RKO (cell line): ENCODE measurements at places on chromosomes 12 and 14.

- DNase-seq = no peak
Observed at GRCh38 chr12:70459786-70460185, 93.7 kb downstream of the KCNMB4 start.

- DNase-seq = no peak
Observed at GRCh38 chr12:26551385-26551784, 281.6 kb downstream of the ITPR2 start.

DNA sequence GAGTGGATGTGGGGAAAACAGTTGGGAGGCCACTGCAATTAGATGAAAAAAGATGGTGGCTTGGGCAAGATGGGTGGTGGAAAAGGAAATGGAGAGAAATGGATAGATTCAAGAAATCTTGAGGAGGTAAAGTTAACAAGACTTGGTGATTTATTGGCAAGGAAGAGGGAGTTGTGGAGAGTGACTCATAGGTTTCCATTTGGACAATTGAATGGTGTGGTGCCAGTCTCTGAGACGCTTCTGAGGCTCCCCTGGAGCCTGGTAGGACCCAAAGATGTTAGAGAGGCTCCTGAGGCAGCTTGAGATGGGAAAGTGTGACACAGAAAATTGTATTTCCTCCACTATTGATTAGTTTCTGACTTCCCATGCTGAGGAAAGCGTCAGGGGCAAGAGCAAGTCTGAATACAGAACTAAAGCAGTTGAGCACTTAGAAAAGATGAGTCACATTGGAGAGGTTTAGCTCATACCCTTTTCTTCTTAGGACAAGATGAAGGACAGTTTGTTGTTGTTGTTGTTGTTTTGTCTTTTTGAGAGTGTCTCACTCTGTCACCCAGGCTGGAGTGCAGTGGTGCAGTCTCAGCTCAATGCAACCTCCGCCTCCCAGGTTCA lies 4.5 kb downstream of the PRPF40B start:
- DNase-seq = peak; percentile 37

DNA sequence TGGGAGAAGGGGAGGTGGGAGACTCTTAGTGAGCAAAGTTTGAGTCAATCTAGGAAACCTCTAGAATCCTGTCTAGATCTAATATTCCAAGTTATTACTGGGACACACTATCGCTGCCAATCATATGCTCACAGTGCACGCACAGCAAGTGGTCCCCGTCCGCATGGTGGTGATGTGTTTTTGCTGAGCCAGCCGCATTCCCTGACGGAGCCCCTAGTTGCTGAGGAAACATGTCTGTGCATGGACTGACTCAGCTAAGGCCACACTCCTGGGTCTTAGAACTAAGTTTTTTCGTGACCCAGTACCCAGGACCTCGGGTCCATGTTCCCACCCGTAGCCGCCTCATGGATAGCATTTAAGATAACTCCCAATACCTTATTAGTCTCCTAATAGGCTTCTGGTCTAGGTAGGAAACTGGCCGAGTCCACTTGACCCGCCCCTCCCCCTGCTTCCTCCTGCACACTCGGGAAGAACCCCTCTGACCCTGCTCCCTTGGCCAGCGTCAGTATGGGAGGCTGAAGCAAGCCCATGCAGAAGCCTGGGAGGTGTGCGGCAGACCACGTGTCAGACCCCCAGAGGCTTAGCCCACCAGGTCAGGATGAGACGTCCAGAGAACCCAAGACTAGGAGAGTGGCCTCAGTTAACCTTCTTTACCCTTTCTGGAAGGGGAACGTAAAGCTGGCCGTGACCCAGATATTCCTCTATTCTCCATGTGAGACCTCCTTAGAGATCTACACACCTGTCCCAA lies 200.5 kb downstream of the ETV6 start:
- no peak for DNase-seq

GRCh38 chr12:87802721-87803011 lies 226.5 kb downstream of the C12orf50 start:
- DNase-seq = no peak

DNA sequence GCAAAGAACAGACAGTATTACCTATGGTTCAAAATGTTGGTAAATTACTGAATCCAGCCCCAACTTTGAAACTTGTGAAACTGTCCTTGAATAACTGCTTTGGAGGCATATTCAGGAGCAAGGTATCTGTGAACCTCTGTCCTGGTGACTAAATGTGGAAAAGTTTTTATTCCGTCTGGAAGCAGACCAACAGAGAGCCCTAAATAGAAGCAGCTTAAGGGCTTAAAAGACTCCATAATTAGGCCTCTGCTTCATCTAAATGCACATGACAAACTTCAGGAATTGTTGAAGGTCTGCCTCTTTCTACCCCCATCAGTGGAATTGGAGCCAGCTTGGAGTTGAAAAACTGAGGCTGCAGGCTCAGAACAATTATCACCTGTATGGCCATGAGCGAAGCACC lies 276.5 kb downstream of the KCNH5 start:
- DNase-seq = no peak

DNA sequence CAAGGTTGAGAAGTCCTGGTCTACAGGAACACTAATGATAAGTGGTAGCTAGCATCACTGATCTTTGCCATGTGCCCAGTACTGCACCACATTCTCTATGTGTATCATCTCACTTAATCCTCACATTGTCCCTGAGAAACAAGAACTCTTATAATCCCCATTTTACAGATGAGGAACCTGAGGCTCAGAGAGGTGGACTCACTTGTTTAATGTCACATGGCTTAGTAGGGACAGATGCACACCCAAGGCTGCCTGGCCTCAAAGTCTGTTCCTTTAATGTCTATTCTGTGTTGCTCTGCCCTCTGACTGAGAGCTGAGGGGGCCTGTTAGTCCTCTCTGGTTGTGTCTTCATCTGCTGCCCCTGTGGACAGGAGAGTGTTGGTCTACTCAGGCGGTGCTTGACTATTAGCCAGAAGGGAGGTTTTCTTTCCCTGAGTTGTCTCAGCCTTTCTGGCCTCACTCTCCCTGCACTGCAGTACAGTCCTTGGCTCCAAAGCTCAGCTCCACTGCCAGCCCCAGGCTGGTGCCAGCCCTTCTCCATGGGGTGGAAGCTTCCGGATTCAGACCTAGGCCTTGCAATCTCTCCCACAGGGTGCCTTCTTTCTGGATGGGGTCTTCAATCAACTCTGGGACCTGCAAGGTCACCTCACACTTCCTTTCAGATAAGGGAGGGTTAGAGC lies 4.9 kb upstream of the DYNLL1 start:
- DNase-seq = no peak

DNA sequence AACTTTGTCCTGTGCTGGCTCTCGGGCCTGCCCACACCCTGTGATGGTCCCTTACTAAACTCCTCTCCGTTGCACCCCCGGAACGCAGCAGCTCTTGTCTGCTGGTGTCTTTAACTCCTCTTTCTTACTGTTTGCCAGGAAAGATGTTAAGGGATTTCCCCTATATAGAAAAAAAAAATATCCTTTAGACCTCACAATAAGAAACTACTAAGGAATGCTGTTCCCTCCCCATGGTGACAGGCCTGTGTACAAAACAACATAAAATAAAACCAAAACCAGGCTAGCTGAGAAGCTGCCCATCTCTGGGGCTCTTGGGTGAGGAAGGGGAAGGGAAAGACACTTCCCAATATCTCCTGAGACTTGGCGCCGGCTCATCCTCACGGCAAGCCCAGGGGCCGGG lies 95.4 kb downstream of the CHGA start:
- no peak for DNase-seq

DNA sequence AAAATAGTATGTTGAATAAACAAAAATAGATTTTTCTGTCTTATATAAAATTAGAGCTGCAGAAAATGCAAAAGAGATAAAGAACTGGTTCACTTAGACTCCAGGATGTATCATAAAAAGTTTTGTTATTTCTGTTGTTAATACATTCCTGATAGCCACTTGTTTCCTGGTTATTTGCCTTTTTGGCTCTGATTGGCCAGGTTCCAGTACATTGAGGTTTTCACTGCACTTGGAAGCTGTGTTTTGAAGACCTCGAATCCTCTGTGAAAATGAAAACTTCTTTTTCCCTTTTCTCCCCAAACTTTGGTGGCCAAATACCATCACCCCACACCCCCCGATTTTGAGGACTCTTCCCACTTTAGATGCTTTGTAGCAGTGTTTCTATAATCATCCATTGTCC lies 525.3 kb downstream of the MED13L start:
- no peak for DNase-seq

DNA sequence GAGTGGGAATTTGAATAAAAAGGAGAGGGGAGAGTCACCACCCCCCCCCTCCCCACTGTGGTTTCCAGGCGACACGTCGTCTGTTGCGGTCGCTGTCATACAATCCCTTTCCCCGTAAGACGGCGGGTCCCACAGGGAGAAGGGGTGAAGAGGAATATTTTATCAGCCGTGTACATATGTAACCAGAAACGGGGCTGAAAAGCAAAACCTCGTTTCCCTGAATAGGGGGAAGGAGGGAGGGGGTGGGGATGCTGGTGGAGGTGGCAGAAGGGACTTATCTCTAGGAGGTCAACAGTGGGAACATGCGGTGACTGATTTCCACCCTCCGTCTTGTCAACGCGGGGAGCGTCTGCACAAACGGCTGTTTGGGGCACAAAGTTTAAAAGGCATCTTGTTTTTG lies 171.4 kb downstream of the RBM19 start:
- no peak for DNase-seq

- DNase-seq = no peak
Observed at GRCh38 chr14:100278702-100279101, 27.5 kb downstream of the SLC25A29 start.

DNA sequence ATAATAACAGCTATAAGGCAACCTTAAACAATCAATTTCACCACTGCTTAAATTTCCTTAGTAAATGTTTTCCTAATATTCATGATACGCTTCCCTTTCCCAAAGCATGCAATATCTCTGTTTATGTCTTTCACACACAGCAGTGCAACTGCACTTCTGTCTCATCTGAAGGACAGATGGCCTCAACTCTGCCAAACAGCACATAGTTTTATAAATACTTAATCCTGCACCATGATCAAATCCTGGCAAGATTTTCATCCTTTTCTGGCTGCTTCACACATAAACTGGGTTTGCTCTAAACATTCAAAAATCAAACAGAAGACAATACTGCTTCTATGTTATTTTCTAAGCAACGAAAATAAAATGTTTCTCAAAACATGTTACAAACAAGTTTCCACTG lies 266.3 kb downstream of the ITPR2 start:
- DNase-seq = no peak

DNA sequence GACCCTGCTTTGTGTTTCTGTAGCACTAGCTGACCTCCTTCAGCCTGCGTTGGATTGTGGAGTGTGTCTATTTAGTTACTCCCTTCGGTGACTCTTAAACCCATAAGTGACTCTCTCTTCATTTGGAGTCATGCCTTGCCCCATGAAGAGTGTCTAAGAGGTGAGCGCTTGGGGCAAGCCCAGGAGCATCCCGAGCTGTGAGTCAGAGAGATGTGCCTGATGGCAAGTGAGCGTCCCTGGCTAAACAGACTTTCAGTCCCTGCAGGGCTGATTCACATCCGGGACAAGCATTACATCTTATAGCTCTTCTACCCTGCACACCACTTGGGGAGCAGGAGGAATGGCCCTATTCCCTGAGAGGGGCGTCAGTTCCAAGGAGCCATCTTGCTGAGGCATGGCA lies 24.3 kb upstream of the ATF1 start:
- DNase-seq = no peak

DNA sequence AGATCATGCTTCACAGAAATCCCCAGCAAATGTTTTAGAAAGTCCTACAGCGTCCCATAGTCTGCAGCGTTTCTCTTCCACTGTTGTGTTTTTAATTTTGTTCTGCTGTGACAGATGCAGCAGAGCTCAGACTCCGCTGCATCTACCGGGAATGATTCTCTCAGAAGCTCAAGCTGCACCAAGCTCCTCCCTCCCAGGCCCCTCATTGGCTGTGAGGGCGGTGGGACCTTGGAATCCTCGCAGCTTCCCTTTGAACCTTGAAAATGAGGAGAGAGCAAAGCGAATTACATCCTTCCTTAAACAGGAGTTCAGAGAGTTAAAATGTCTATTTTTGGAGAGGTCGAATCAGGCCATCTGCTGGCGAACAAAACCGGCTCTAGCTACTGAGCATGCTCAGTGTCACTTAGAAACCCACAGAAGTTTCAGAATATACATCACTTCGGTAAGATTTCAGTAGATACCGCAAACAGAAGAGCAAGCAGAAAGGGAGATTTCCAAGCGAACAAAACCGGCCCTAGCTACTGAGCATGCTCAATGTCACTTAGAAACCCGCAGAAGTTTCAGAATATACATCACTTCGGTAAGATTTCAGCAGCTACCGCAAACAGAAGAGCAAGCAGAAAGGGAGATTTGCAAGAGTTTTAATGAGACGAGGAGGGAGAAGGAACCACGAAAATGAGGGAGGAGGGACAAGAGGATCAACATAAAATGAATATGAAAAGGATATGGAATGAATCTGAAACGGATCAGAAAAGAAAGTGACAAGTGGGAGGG lies at the start of gene ABCD2:
TSS of gene ABCD2 (minus strand) at position 144 of the 774 bp plus-strand sequence. CDS start 188 bp downstream, outside the sequence.
- peak; percentile 77 for DNase-seq

GRCh38 chr12:119620490-119620889 lies 26.9 kb downstream of the TMEM233 start:
- no peak for DNase-seq

GRCh38 chr14:89702876-89703200 lies 251.7 kb downstream of the EFCAB11 start:
- DNase-seq = no peak

DNA sequence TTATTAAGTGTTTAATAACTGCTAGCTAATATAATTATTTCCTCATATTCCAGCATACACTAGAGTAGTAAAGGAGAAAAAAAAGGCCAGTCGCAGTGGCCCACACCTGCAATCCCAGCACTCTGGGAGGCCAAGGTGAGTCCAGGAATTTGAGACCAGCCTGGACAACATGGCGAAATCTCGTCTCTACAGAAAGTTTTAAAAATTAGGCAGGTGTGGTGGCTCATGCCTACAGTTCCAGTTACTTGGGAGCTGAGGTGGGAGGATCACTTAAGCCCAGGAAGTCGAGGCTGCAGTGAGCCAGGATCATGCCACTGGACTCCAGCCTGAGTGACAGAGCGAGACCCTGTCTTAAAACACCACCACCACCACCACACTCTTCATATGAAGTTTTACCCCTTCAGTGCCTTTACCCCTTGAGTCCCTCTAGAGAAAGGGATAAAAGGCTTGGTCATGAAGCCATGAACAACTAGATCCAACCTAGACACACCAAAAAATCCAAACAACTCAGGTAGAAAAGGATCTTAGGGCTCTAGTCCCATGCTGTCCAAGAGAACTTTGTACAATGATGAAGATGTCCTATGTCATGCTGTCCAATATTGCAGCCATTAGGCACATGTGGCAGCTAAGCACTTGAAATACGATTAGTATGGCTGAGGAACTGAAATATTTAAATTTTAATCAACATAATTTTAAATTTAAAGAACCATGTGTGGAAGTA lies 29.6 kb downstream of the ATXN2 start:
- DNase-seq = no peak

- peak; percentile 50 for DNase-seq
Observed at GRCh38 chr12:11877869-11878780, 192.6 kb upstream of the BCL2L14 start.
